Activated CD4-positive, alpha-beta T cell treated with anti-CD3 and anti-CD28 coated beads for 36 hours (primary cell): ENCODE measurements at places on chromosomes 3 and 15.

DNA sequence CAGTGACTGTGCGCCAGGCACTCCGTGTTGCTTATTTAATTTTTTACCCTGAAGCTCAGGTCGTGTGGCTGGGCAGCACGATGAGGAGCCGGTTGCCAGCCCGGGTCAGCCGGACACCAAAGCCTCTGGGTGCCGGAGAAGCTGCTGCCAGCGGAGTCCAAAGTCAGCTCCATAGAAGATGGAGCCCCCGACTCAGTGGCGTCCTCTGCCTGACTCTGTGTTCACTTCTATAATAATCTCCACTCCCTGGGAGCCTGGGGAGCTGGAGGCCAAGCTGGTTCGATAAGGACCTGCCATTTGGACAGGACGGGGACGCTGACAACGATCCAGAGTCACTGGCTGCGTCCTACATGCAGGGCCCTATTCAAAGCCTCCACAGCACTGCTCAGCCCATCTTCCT is 78.6 kb downstream of the VGLL4 start:
- H3K27me3 ChIP-seq: no peaks in the 10 kb centered on the region
- H3K27ac ChIP-seq: no peak overlapping the region
- no peak for DNase-seq
- peaks cover 2% of the 10 kb centered on the region for H3K4me1 ChIP-seq
- H3K4me3 ChIP-seq: no peak overlapping the region
- peaks cover 4% of the 10 kb centered on the region for H3K36me3 ChIP-seq

- H3K36me3 ChIP-seq: no peaks in the 10 kb centered on the region
- H3K4me3 ChIP-seq: no peak overlapping the region
- DNase-seq: no peak
- no peak overlapping the region for H3K27ac ChIP-seq
- H3K27me3 ChIP-seq: peaks cover 10% of the 10 kb centered on the region
- H3K4me1 ChIP-seq: no peaks in the 10 kb centered on the region
These were observed 19.1 kb upstream of the GJD2 start for GRCh38 chr15:34773917-34774316.

DNA sequence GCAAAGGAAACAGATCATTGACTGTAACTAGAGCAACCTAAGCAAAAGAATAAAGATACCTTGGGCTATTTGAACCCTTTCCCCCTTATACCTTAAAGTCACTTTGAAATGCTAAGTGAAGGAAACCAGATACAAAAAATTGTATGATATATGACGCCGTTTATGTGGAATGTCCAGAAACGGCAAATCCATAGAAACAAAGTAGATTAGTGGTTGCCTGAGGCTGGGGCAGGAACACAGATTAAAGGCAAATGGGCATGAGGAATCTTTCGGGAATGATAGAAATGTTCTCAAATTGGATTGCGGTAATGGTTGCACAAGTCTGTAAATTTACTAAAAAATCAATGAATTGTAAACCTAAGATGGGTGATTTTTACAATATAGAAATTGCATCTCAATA is 160.1 kb upstream of the CCDC54 start:
- H3K27me3 ChIP-seq: peaks cover 6% of the 10 kb centered on the region
- no peak overlapping the region for H3K4me3 ChIP-seq
- H3K27ac ChIP-seq: no peak overlapping the region
- H3K36me3 ChIP-seq: no peaks in the 10 kb centered on the region
- H3K4me1 ChIP-seq: peaks cover 4% of the 10 kb centered on the region

- H3K27ac ChIP-seq: peak overlapping the region; percentile 90
- DNase-seq: peak; percentile 64
- peak overlapping the region; percentile 54 for H3K4me3 ChIP-seq
- H3K4me1 ChIP-seq: peaks cover 39% of the 10 kb centered on the region
- H3K27me3 ChIP-seq: no peaks in the 10 kb centered on the region
These were observed 141.1 kb downstream of the XXYLT1 start for GRCh38 chr3:195129644-195130492.

DNA sequence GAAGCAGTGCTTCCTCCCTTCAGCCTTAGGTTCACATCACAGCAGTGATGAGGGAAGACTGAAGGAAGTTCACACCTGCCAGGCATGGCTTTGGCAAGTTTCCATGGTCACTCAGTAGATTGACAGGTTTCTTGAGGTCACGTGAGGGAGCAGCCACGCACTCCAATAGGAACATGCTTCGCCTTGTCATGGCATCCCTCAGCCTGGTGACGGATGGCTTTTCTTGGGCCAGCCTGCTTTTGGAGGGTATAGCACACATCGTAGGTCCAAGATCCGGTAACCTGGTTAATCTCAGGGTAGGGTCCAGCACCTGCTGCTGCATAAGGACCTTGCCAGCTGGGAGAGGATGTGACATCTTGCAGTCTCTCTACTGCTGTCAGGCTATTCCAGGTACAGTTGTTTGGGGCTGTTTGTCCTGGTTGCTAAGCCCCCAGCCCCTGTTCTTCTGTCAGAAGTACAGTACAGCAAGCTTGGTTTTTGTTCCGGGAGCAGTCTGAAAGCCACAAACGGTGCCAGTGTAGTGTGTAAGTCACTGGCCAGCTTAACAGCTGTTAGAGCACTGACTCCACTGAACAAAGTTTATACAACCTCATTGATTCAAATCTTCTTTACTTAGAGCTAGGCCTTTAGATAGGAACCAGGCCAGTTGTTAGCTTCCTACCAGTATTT is 42.3 kb downstream of the PSMD6 start:
- no peak overlapping the region for H3K4me3 ChIP-seq
- peaks cover 48% of the 10 kb centered on the region for H3K36me3 ChIP-seq
- peaks cover 85% of the 10 kb centered on the region for H3K4me1 ChIP-seq

GRCh38 chr15:64991536-64992135 is 1.9 kb upstream of the SPG21 start:
- H3K27me3 ChIP-seq: no peaks in the 10 kb centered on the region
- H3K4me3 ChIP-seq: peak overlapping the region; percentile 12
- DNase-seq: no peak
- peaks cover 27% of the 10 kb centered on the region for H3K4me1 ChIP-seq
- no peak overlapping the region for H3K27ac ChIP-seq

DNA sequence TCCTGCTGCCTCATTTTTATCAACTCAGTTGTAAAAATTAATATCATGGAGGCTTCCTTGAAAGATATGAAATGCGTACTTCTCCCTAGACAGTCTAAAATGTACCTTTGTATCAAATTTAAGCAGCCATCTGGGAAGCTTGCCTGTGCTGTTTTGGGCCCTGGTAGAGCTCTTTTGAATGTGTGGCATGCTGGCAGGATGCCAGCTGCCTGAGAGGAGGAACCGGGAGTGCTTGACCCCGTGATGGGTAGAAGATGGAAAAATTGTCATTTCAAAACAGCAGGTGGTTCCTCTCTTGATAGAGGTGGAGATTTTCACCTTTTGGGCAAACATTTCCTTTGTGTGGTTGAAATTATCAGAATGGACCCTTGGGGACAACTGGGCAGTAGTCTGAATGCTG is 245.3 kb downstream of the RPLP1 start:
- H3K4me1 ChIP-seq: no peaks in the 10 kb centered on the region
- no peaks in the 10 kb centered on the region for H3K27me3 ChIP-seq
- no peaks in the 10 kb centered on the region for H3K36me3 ChIP-seq
- no peak for DNase-seq
- no peak overlapping the region for H3K4me3 ChIP-seq

DNA sequence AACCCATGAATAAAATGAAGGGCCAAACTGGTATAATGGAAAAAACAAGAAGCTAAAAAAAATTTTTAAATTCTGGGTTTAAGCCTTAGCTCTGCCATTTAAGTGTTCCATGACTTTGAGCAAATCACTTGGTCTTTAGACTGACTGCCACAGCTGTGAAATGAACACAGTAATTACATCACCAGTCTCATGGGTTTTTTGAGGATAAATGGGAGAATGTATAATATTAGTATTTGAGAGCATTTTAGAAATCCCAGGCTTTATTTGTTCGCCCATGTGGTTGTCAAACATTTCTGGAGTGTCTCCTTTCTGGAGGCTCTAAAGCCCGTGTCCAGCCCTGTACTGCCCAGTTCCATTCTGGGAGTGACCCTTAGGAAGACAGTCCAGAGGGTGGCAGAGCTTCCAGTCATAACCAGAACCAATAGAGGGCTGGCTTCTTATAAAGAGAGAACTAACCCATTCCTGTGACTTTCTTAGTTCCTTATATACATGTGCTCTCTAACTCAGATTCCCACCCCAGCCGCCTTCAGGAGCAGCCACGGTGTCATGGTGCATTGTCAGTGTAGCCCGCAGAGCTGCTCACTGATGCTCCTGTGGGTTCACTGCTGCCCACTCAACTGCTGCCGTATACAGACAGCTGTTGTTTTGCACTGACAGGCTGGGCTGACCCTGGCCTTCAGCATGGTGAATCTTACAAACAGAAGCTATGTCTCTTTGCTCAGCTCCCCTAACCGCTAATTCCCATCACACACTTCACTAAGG is 44.7 kb downstream of the BOC start:
- DNase-seq: no peak
- H3K36me3 ChIP-seq: no peaks in the 10 kb centered on the region
- H3K27me3 ChIP-seq: no peaks in the 10 kb centered on the region
- H3K27ac ChIP-seq: no peak overlapping the region

DNA sequence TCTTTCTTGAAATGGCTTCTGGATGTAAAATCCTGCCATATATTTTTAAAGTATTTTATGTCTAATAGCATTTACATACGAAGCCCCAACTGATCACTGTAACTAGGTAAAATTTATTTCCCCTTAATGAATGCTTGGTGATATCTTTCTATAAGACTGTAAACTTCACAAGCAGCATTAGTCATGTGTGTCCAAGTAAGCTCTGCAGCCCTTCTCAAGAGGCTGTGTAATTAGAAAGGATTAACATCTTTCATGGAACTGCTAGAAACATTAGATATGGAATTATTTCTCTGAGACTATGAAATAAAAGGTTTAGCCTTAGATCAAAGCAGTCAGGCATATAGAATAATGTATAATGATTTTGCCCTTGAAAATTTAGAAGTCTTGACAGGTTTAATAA is 143.3 kb downstream of the EPHA3 start:
- H3K4me1 ChIP-seq: no peaks in the 10 kb centered on the region
- no peak overlapping the region for H3K4me3 ChIP-seq
- DNase-seq: no peak
- H3K36me3 ChIP-seq: no peaks in the 10 kb centered on the region

DNA sequence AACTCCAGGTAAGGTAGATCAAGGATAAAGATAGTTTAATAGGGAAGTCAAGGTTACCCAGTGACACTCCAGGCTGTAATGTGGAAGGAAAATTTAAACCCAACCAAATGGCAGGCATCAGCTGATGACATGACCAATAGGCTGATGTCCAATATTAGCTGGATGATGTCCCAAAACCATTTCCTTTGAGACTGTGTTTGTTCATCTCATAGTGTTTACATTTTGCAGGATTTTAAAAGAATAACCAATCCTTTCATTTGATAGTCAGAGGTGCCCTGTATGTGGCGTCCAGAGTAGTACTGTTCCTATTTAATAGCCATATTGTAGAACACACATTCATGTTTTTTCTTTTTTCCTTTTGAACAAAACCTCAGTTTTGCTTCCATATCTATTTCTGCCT is 23.3 kb upstream of the TMEM158 start:
- H3K4me1 ChIP-seq: no peaks in the 10 kb centered on the region
- no peak for DNase-seq
- no peaks in the 10 kb centered on the region for H3K36me3 ChIP-seq

DNA sequence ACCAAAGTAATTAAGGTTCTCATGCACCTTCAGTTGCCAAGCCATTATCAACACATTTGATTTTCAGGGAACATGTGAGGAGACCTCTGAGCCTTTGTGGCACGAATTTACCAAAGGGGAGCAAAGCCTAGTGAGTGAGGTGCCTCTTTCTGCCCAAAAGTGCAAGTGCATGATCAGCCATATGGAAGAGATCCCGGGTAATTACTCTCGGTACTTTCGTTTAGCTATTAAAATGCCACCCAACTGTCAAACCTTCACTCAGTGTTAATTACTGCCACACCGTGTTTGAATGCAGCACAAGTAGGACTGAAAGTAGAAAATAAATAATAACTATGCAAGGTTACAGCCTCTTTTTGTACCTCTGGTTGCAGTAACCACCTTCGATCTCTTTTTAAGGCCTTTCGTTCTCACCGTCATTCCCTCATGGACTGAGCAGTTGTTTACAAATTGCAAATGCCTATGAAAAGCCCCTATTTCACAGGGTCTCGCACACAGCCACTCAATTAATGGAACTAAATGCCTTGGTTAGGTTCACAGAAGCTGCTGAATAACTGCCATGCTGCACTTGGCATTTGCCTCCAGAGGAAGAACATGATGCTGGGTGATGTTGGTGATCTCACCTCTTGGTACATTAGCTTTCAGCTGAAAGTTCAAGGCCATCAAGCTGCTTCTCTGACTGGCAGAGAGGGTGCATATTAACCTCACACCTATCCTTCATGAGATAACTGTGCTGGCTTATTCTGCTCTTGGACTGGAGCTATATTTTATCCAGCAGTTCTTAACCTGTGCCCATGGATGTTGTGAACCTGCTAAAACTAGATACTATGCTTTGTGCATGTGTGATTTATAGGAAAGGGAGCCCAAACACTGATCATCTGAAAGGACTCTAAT is 69.9 kb downstream of the TNIK start:
- no peaks in the 10 kb centered on the region for H3K27me3 ChIP-seq
- H3K27ac ChIP-seq: no peak overlapping the region
- peaks cover 35% of the 10 kb centered on the region for H3K4me1 ChIP-seq

DNA sequence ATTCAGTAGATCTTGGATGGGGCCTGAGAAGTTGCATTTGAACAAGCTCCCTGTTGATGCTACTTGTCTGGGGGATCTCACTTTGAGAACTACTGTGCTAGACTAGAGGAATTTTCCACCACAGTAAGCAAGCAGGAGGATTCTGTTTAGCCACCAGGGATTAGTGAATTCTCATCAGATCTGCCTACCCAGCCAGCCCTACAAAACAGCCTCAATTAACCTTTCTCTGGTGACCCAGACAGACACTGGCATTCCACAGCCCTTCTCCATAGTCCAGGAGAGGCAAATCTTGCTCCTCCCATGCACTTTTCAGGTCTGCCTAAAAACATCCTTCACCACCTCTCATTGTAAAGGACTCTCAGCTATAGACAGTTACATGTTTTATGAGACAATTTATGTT is 16.7 kb upstream of the MYH15 start:
- H3K4me3 ChIP-seq: no peak overlapping the region
- H3K27ac ChIP-seq: no peak overlapping the region
- no peaks in the 10 kb centered on the region for H3K36me3 ChIP-seq
- H3K4me1 ChIP-seq: no peaks in the 10 kb centered on the region
- H3K27me3 ChIP-seq: peaks cover 13% of the 10 kb centered on the region
- no peak for DNase-seq

DNA sequence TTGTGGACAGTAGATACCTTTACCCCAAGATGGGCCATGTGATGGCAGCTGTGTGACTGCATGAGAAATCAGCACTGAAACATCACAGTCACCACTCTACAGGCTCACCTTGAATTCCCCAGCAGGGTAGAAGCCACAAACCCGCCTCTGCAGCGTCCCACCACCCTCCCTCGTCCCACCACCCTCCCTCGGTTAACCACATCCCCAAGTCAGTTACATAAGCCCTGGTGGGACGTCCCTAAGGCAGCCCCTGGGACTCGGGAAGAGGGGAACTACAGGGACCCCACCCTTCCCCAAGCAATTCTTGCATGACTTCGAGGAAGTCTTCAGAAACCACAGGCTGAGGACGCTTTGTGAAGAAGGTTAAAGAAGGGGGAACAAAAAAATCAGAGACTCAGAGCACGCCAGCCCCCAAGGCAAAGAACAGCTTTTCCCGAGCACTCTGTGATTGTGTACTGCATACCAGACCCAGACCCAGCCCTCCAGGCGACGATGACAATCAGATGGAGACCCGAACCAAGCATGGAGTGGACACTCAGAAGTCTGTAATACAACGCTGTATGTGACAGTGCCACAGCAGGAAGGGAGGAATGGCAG is 60.5 kb downstream of the SH3BP5 start:
- peak overlapping the region; percentile 81 for H3K27ac ChIP-seq
- H3K27me3 ChIP-seq: peaks cover 10% of the 10 kb centered on the region
- peak overlapping the region; percentile 31 for H3K4me3 ChIP-seq
- peak; percentile 80 for DNase-seq
- H3K36me3 ChIP-seq: peaks cover 9% of the 10 kb centered on the region
